ENCODE measurements at places on chromosomes 13 and 19. TPM values are rescaled to one million over a fixed set of nuclear protein-coding genes. Genes with fewer than 3 reads are reported as not detected.

Gene SPART
- total RNA-seq: 117 TPM

Gene FFAR2
- not detected for total RNA-seq

Gene ADGRE3
- total RNA-seq: not detected

Gene FXYD5
- 54.6 TPM for total RNA-seq

Gene ADGRE2
- total RNA-seq: 5.3 TPM

Gene NLRP4
- not detected for total RNA-seq

Gene DKKL1
- total RNA-seq: not detected

Gene CYP2A7
- total RNA-seq: not detected

Gene ZNF793
- total RNA-seq: 1.8 TPM

Data from subcutaneous adipose tissue (tissue), 4 donors.